ENCODE measurements at places on chromosomes 12 and 14. TPM values are rescaled to one million over a fixed set of nuclear protein-coding genes. Genes with fewer than 3 reads are reported as not detected.

FSCB gene
- total RNA-seq = not detected

CLEC7A gene
- total RNA-seq = not detected

NKX2-8 gene
- total RNA-seq = not detected

TAS2R42 gene
- total RNA-seq = not detected

IFNG-AS1 gene
- not detected for total RNA-seq

AKAP5 gene
- 2.2 TPM for total RNA-seq

ITGA7 gene
- 3.8 TPM for total RNA-seq

DNA sequence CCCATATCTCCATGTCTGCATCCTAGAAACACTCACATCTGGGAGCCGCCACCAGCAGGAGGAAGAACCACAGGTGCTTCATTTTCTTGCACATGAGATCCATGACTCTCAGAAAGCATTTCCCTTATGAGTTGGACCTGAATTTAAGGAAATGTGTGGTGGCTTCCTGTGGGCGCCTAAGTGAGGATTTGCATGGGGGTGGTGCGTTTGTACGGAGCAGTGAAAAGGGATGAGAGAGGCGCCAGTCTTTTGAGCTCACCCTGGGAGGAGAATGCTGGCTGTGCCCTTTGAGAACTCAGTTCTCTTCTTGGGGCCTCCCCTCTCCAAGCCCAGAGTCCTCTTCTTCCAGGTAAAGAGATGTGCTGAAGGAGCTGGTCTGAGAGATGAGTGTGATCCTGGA is 895.7 kb downstream of the TMEM121 start:
- DNase-seq = no peak

- DNase-seq = no peak
Measured at GRCh38 chr14:92641306-92641705, 107.1 kb downstream of the LGMN start.

GRCh38 chr12:4539167-4539870 is 629 bp downstream of the RAD51AP1 start:
- DNase-seq = no peak

DNA sequence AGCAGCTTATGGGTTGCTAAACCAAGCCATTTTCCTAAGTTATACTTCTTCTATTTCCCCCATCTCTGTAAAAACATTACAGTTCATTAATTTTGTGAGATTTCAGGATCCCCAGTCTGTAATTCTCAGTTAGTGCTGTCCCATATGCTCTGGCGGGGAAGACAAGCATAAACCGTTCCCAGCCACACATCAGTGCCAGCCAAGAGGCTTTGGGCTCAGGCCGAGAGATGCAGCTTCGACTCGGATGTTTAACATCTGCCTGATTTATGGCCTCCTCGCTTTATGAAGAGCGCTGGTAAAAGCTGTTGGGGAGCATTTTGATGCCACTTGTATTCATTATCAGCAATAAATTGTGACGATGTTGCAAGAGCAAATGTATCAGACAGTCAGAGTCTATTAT is 349.1 kb upstream of the CCDC196 start:
- no peak for DNase-seq

DNA sequence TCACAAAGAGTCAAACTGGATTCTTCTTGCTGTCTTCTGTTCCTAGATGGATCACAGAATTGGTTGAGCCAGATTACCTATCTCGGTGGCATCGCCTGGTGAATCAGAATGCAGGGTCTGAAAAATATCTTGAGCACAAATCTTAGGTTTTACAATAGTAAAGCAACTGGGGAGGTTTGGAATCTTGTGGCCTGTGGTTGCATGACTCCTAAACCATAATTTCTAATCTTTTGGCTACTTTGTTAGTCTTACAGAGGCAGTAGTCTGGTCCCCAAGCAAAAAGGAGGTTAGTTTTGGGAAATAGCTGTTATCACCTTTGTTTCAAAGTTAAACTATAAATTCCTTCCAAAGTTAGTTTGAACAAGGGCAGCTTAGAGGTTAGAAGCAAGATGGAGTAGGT is 1488.5 kb upstream of the FLRT2 start:
- no peak for DNase-seq

- no peak for DNase-seq
Measured at GRCh38 chr12:110270125-110270962, 10.7 kb upstream of the ATP2A2 start.

GRCh38 chr12:51726161-51726560 is 122.4 kb downstream of the FIGNL2 start:
- DNase-seq = no peak

GRCh38 chr14:104081951-104082464 is 3.5 kb upstream of the ASPG start:
- DNase-seq = no peak

- DNase-seq = no peak
Measured at GRCh38 chr14:83828406-83828805, 1701.5 kb upstream of the FLRT2 start.

DNA sequence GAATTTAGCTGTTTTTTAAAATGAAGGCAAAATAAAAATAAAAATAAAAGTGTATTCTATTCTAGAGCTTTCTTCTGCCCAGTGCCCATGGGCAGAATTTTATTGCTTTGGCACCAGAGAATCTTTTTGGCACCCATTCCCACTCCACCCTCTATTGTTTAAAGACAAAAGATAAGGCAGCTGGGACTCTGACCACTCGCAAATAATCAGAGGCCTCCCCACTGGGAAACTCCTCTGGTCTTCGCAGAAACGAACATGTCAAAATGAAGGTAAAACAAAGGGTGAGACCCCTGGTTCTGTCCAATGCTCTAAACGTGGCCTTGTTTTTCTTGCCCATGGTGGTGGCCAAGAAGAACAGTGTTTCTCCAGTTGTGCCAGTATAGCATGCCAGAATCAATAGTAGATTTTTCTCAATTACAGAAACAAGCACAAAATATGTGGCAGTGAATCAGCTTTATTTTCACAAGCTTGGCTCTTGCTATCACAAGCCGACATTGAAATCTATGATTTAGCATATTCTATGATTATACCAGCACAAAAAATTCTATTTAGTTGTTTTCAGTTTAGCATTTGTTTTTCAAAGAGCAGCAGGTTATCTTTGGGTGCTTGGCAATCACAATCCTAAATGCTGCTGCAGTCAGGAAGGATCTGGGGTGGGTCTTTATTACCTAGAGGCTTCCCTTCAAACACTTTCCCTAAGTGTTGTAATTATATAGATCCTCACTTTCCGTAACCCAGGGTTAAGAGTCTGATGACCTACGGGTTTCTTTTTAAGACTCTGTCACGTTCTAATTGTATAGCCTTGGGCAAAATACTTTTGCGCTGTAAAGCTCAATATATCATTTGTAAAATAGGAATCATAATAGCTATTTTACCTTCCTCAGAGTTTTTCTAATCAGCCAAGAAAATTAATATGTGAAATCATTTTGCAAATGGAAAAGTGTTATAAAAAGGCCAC is 50.5 kb downstream of the KITLG start:
- no peak for DNase-seq

DNA sequence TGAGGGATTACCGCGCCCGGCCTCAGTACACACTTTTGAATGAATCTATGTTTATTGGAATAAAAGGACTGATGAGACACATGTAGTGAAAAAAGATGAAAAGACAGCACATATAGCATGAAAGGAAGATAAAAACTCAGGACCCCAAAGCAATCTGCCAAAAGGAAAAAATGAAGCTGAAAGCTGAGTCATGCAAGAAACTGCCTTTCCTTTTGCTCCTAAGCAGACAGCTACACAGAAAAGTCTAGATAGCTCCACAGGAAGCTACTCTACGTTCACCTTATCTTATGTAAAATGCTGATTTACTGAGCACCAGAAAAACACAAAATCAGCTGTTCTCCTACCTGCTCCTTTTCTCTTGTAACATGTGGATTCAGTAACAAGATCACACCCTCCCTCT is 128.4 kb downstream of the NTF3 start:
- DNase-seq = no peak

DNA sequence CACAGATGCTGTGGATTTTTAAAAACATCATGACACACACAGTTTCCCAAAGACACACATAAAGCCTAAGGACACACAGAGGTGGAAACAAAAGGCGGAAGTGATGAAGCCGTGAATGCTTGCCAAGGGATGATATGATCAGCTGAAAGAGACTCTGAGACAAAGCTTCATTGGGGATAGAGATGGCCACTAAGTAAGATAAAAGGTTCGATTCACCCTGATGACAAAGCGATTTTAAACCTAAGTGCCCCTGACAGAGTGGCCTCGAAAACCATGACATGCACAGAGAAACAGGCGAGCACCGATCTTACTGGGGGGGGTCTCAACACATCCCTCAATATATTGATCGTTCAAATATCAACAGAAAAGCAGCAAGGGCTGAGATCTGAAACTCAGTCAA is 20.3 kb upstream of the EIF5 start:
- no peak for DNase-seq

DNA sequence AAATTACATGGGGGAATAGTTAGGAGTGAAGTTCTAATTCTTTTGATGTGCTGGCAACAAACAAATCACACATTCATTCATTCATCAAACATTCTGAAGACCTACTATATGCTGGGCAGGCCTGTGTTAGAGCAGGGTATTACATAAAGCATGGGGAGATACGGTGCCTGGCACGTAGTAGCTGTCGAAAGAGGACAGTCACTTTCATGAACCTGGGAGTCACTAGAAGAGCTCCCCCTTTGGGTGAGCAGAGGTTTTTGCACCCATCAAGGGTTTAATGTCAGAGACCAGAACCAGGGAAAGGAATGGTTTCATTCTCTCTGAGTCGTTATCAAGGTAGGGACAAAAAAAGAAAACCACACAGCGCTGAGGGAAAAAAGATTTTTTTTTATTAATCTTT is 10.0 kb downstream of the LHX5 start:
- DNase-seq = no peak

GRCh38 chr12:21172079-21172478 is 41.1 kb downstream of the SLCO1B1 start:
- DNase-seq = no peak

GRCh38 chr14:96622926-96623325 is 120.7 kb downstream of the PAPOLA start:
- DNase-seq = no peak

DNA sequence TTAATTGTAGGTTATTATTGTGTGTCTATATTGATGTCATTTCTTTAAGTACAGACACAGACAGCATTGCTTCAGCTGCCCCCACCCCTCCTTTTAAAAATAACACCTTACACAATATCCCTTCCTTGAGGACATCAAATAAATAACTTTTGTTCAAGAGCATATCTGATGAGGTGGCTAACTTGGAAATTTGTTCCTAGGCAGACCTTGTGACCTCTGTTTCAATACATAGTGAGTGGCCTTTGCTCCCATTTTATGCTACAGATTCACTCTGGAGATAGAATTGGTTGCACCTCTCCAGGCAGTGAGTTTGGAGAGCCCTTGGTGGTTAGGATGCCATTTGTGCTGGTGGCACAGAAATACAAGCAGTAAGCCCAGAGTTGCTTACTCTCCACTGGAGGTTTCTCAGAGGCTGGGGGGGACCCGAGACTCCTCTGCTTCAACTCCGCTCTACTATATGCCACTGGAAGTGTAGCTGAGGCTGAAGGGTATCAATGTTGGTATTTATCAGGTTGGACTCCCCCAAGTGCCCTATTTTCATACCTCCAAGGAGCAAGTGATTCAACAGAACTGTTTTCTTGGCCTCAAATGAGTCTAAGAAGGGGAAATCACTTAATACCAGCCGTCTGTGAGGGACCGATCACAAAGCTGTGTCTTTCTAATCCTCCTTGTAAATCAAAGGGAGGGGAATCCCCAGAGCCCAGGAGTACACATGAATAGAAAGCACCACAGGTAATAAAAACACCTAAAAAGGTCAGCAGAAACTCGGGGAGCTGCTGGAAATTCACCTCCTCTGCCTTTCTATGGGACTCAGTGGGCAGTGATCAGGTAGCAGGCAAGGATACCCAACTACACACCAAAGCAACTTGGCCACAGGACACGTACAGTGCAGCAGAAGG is 463.1 kb downstream of the RAD51B start:
- DNase-seq = no peak

GRCh38 chr12:127389923-127390322 is 877.0 kb upstream of the TMEM132C start:
- no peak for DNase-seq

DNA sequence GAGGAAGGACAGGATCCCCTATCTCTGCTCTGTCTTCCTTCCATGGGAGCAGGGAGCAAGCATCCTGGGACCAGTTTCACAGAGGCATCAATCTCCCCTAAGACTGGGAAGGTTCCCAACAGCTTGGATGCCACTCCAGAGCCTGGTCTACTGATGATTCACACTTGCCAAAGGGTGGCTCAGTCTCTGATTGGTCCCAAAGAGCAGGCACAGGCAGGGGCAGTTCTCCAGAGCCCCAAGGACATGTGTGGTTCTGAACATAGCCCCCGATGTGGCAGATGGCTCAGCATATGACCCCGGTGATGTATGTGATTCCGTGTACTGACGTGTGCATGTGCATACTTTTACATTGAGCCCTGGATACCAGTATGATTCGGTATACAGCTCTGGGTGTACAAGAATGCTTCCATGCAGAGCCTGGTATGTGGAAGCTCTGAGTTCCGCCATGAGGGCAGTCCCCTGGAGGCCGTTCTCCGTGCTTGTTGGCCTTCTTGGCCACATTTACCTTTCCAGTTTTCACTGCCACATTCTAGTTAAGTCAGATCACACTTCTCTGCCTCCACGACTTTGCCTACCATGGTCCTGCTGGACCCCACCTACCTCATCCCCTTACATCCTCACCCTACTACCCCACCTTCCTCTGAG is 21.2 kb downstream of the ITGA7 start:
- no peak for DNase-seq

DNA sequence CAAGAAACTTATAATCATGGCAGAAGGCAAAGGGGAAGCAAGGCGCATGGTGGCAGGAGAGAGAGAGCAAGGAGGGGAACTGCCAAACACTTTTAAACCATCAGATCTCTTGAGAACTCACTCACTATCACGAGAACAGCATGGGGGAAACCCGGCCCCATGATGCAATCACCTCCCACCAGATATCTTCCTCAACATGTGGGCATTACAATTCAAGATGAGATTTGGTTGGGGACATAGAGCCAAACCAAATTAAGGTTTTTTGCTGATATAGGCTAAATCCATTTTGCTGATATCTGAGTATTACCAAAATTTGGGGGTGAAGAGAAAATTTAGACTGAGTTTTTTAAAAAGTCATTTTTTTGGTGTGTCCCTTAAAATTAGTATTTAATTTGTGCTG is 54.9 kb upstream of the TMX1 start:
- no peak for DNase-seq
